ENCODE measurements at places on chromosomes 11 and 22.

DNA sequence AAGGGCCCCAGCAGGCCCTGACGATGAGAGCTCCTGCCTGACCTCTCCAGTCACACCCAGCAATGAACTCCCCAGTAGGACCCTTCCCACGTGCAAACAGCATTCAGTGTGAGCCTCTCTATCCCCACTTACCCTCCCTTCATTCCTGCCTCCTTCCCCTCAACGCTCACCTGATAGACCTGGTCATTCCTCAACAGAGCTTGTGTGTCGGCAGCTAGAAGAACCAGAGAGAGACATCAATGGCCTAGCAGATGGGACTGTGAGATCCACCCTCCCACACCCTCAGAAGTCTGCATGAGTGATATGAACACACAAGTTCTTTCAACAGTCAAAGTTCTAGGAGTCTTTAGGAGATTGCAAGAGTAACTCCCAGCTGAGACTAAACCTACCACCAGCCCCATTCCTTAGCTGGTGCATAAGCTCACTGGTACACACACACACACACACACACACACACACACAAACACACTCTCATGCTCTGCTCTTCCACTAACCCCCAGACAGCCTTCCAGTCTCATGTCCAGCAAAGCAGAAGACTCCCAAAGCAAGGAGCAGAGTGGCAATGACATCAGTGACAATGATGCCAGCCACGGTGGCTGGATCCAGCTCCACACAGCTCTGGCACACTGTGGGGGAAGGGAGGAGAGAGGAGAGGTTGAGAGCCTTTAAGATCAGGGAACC is 3.1 kb downstream of the CD3D start:
- no peak for DNase-seq

- peak; percentile 83 for DNase-seq
Measured at GRCh38 chr22:20495861-20496681, 476 bp upstream of the KLHL22 start.

- DNase-seq, result no peak
Measured at GRCh38 chr11:122422682-122423081, 232.8 kb upstream of the UBASH3B start.

GRCh38 chr11:116911976-116912734 is 74.7 kb upstream of the APOA1 start:
- no peak for DNase-seq

- no peak for DNase-seq
Measured at GRCh38 chr11:124898263-124898680, 607 bp upstream of the ROBO4 start.
